ENCODE measurements at places on chromosomes 1 and 21.

DNA sequence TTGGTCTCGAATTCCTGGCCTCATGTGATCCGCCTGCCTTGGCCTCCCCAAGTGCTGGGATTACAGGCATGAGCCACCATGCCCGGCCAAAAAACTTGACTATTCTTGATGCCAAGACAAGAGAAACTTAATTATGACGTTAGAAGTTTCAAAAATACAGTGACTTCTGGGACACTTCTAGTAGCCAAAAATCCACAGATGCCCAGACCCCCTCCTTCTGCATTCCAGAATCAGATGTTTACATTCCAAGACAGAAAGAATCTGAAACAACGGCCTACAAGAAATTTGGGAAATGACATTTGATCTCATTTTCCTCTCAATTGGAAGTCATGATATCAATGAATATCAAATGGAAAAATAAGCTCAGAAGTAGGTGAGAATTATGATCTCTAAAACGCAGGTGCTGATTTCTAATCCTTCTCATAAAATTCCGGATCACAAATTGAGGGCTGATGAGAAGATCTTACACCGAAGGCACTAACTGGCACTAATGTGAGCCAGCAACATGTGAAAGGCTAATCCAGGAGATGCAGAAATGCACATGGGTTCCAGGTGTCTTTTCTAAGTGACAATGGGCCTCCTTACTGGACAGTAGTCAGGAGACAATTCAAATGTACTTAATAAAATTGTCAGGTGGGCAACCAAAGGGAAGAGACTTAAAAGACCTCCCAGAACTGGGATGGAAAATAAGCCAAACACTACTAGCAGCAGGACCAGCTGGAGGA, 5.5 kb downstream of the RAB29 start:
- DNase-seq = no peak

DNA sequence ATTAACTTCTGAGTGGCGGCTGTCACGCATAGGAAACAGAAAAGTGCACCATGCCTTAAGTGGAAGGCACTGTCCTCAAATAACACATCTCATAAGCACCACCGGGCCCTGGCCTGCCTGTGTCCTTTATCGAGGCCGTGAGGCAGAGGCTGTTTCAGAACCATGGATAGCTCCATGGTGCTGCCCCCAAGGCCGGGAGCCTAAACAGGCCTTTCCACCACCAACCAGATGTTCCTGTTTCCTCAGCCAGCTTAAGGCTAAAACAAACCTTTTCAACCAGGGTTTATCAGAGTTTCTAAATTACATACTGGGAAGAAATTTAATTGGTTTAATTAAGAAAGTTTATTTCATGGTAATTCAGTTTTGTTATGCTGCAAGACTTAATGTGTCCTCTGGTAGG, 114.4 kb downstream of the DMRTA2 start:
- DNase-seq = no peak

GRCh38 chr1:29831500-29832117, 595.3 kb downstream of the PTPRU start:
- no peak for DNase-seq

DNA sequence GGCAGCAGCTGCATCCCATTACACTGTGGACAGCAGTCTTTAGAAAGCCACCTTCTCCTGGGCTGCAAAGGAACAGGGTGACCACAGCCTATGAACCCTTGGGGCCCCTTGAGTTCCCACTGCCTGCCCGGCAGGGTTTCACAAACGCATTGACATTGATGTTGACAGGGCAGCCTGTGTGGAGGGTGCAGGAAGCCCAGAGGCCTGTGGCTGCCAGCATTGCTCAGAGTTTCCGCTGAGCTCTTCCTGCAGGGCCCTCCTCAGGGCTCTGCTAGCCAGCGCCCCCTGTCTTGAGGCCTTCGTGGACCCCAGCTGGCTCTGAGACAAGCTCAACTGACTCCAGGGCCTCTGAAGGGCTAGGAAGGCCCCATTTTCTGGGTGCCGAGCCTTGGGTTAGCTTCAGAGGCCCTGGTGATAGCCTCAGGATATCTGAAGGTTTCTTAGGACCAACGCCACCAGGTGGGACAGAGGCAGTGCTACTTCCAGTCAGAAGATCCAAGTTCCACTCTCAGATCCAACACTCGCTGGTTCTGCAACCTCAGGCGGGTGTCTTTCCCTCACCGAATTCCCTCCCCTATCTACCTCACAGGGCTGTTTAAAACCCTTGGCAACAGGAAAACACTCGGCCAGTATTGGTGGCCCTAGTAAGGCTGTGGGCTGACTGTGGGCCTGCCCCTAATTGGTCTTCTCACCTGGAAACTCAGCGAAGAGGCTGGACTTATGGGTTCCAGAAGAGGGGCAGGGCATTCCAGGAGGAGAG, 27.2 kb upstream of the EPS8L3 start:
- DNase-seq = peak; percentile 87

- DNase-seq = no peak
These were observed 6.7 kb upstream of the GATAD2B start for GRCh38 chr1:153929426-153929825.

GRCh38 chr1:77759071-77760028, at the start of gene USP33:
Gene USP33 (minus strand): TSS chr1:77759852. CDS start chr1:77741697, 18,155 bp downstream.
- peak; percentile 95 for DNase-seq

DNA sequence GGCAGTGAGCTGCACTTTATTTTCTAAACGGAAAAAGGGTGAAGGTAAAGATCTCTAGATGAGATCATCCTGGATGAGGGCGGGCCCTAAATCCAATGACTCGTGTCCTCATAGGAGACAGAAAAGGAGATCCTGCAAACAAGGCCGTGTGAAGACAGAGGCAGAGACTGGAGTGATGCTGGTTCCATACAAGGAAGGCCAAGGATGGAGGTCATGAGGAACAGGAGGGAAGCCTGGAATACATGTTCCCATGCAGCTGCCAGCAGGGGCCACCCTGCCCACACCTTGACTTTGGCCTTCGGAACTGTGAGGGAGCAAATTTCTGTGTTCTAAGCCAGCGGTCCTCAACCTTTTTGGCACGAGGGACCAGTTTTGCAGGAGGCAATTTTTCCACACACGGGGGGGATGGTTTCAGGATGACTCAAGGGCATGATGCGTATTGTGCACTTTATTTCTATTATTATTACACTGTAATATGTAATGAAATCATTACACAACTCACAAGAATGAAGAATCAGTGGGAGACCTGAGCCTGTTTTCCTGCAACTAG, 94.3 kb downstream of the PSMG1 start:
- no peak for DNase-seq

DNA sequence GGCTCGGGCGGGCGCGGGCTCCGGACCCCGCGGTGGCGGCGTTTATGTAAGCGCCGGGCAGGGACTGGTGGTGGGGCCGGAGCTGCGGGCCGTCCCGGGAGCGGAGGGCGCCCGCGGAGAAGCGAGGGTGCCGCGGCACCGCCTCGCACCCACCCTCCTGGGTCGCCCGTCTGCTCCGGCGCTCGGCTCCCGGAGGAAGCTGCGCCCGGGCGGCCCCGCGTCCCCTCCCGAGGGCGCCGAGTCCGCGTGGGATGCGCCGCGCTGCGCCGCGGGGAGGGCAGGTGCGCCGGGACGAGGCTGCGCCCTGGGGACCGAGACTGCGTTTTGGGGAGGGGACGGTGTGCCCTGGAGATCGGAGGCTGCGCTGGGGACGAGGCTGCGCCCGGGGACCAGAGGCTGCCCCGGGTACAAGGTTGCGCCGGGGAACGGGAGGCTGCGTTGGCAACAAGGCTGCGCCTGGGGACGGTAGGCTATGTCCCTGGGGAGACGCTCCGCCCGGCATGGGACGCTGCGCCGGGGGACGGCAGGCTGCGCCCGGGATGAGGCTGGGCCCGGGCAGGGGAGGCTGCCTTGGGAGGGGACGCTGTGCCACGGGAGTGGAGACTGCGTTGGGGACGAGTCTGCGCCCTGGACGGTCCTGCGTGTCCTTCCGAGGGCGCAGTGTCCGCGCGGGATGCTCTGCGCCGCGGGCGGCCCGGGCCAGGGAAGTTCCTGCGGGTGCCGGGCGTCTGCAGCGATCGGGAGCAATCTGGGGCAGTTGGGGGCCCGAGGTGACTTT, 627 bp downstream of the ADARB1 start:
- peak; percentile 40 for DNase-seq

DNA sequence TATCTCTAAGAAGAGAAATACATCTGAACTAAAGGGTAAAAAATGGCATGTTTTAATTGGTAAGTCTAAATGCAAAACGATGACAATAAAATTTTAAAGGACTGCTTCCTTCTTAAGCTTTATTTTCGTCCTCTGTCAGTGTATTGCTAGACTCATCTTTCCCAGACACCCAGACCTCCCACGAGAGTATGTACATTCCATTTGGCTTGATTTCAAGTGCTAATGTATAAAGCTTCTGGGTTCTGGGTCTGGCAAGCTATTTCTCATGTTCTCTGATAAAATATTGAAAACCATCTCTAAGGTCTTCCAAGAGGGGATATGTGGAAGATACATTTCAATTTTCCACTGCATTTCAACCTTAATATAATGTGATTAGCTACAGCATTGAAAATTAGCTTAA, 24.6 kb upstream of the SLC2A1 start:
- DNase-seq = no peak

GRCh38 chr1:179029321-179029759, 3.6 kb downstream of the FAM20B start:
- DNase-seq = no peak

- DNase-seq = no peak
These were observed 134.1 kb downstream of the PIGK start for GRCh38 chr1:77085109-77085508.

DNA sequence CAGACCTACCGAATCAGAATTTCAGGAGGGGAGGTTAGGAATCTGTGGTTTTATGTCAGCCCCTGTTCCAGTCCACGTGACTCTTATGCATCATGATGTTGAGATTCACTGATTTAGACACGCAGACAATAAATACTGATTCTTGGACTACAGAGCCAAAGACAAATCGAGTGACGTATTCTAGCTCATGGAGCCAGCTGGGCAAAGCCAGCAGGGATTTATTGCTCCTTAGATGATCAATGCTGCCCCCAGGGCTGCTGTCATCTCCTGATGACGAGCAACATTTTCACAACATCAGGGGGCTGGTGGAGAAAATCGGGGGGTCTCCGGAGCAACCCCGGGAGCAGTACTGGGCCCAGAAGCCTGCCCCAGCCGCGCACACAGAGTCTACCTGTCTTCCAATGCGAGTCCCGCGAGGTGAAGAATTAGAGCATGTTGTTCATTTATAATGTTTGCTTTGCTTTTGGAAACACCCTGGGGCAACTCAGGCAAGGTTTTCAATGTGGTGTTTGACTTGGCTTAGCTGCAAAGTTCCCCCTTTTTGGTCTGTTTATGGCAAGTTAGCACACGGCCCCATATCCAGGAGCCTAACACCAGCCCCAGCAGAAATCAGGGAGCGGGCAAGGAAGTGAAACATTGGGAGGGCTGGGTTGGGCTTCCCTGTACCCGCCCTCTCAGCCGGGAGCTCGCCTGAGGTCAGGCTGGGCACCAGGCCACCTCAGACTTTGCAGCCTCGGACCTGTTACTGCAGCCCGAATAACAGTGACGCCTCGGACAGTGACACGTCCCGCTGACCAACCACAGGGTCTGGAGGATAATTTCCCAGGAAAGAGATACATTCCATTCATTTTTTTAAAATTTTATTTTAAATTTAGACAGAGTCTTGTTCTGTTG, 19.9 kb upstream of the CLDN14 start:
- DNase-seq = no peak

DNA sequence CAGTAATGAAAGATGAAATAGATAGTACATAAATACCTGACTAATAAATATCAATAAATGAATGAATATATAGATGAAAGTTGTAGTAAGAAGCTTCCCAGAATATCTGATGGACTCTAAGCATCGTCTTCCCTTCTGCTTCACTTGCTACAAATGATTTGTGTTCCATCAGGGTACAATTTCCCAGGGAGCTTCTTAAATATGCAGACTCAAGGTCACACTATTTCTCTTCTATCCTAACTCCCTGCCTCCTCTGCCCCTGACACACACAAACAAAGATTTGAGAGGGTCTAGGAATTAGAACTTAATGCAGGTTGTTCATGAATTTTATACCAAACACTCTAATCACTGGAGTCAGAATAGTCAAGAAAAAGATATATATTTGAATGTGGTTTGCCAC, 415.9 kb upstream of the TMPRSS15 start:
- no peak for DNase-seq

DNA sequence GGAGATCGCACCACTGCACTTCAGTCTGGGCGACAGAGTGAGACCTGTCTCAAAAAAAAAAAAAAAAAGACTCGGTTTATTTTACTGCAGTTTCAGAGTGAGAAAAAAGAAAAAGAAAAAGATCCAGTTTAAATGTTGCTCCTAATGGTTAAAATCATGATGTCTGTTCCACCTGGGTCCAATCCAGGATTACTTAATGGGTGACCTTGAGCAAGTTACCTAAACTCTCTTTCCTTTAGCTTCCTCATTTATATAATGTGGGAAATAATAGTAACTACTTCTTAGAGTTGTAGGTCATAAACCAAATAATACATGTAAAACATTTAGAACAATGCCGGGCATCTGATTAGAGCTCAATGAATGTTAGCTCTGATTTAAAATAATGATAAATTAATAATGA, 19.4 kb upstream of the RNF11 start:
- DNase-seq = no peak

- no peak for DNase-seq
These were observed 14.8 kb upstream of the RNF220 start for GRCh38 chr1:44390277-44390676.

- DNase-seq = no peak
These were observed 77.5 kb downstream of the RPAP2 start for GRCh38 chr1:92376345-92376744.

- no peak for DNase-seq
These were observed 125.1 kb downstream of the NFIA start for GRCh38 chr1:61207416-61207815.

- no peak for DNase-seq
These were observed 425.5 kb downstream of the NUF2 start for GRCh38 chr1:163747261-163747660.

GRCh38 chr1:66217021-66217420, 316.9 kb upstream of the SGIP1 start:
- no peak for DNase-seq

- no peak for DNase-seq
These were observed 24.0 kb downstream of the L1TD1 start for GRCh38 chr1:62218604-62219003.

DNA sequence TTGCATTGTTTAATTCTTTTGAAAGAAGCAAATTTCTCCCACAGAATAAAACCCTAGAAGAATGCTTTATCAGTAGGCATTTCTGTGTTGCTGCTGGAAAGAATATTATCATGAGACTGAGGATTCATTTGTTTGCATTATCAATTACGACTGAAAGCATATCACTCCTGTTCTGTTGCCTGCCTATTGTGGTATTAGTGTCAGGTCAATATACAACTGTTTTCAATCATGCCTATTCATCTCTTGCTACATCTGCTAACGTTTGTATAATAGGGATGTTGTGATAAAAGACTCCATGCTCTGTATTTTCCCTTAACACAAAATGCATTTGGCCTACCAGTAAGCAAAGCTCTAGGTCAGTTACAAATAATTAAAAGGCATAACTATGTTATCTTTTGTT, 221.5 kb downstream of the PTPRC start:
- DNase-seq = no peak

GRCh38 chr21:42063191-42063570, 7.9 kb upstream of the UMODL1 start:
- DNase-seq = peak; percentile 37
